ENCODE measurements at places on chromosomes 5 and 9.
A peak's percentile ranks its signal among the peaks of the same experiment; 100 is the strongest.

GRCh38 chr9:123952641-123953495 lies 22.9 kb upstream of the DENND1A start:
- no peak for DNase-seq

DNA sequence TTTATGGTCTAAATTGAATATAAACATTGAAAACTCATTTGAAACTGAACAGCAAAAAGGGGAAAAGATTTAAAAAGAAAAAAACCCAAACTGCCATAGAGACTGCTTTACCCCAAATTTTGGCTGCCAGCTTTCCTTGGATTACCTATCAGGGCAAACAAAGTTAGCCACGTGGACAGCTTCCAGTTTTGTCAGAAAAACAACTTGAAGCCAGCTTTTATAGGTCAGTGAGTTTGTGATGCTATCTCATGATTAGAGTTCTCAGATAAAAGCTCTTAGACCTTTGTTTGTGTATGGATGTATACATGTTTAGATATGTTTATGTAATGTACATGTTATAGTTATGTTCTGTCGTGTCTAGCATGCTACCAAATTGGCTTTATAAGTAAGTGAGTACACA lies 16.1 kb downstream of the FBP2 start:
- no peak for DNase-seq

- no peak for DNase-seq
Observed at GRCh38 chr9:87556821-87557220, 59.2 kb downstream of the DAPK1 start.

DNA sequence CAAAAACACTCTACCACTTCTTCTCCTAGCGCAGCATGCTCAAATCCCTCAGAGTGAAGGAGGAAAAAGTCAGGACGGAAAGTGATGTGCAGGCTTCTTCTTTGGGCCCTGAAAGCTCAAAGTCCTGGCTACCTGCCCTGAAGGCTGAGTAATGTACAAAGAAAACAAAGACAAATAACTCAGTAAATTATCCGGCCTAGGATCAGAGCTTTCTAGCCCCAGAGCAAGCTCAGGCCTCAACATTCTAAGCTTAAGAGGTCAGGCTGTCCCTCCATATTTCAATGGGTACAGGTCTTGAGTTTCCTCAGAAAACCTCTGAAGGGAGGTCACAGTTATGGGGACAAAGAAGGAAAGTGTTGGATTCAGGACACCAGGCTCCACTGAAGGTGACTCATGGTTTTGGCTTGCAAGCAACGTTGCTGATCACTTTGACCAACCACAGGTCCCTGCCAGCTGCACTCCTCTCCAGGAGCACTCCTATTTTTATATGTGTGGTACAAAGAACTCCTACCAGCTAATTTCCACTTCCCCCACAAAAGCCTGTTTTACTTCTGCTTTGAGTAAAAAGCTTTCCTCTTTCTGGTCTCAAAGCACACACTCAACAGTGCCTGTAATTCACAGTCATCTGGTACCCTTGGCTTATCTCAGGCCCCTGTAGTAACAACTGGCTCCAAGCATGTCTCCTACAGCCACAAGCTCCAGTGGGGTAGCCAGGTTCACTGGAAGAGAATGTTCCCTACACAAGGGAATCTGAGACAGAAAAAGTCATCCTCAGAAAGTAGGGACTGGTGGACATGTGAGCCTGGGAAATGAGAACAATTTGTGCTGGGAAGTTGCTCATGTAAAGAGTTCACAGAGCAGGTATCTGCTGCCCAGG lies 115.7 kb downstream of the UGCG start:
- DNase-seq: no peak

GRCh38 chr9:121503444-121503843 lies 3.8 kb upstream of the GGTA1 start:
- DNase-seq: no peak

GRCh38 chr9:72305102-72305546 lies 59.9 kb downstream of the ZFAND5 start:
- no peak for DNase-seq

DNA sequence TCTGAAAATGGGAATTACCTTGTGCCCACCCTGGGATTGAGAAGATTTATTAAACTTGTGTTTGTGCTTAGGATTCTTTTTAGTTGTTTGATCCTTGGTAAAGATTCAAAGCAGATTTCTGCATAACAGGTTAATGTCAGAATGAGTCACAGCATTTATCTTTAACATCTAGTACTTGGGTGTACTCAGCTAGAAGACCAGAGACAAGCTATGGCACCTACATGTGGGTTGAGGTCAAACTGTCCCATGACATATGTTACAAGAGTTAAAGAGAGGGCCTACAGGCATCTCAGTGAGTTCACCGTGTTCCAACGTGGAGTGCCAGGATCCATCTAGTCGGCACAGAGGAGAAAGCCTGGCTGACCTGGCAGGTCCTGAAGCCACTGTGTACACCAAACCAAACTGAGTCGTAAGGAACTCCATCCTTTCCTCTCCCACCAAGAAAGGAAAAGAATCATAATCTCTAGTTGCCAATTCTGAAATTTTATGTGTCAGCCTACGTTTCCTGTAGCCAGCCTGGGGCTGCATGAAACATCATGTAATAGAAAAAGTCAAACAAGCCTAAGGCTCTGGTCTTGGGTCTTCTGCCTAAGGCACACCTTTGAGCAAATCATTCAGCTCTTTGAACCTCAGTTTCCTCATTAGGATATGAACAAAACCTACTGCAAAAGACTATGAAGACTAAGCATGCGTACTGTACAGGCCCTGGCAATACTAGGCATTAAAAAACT lies 73.7 kb downstream of the RCL1 start:
- DNase-seq: no peak

DNA sequence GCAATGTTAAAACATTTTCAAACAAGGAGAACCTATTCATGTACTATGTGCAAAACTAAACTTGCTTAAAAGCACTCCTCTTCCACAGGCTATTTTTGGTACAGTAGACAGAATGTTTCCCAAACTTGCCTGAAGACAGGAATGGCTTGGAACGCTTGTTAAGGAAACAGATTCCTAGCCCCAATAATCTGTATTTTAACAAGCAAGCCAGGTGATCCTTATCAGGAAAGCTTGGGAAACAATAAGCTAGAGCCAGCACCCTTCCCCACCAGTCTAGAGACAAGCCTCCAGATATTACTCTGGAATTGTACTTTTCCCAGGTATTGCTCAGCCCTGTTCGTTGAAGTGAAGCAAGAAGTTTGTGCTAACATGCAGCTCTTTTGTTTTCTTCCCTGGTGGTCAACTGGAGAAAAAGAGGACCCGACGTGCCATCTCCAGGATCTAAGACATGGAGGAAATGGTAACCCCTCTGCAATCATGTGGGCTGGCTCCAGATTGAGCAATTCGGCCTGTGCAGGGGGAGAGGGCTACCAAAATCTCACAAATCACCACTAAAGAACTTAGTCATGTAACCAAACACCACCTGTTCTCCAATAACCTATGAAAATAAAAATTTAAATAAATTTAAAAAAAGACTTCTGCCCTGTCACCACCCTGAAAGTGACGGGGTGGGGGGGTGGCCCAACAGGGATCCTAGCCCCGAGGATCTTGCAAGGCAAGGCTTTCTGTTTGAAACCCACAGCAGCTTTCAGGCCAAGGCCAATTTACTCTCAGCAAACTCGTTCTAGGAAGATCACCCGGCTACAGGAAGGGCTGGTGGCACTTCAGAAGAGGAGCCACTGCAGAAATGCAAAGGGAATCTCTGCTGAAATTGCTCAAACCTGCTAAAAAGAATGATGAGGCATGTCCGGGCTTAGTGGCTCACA lies 48.6 kb downstream of the SHB start:
- DNase-seq: no peak

DNA sequence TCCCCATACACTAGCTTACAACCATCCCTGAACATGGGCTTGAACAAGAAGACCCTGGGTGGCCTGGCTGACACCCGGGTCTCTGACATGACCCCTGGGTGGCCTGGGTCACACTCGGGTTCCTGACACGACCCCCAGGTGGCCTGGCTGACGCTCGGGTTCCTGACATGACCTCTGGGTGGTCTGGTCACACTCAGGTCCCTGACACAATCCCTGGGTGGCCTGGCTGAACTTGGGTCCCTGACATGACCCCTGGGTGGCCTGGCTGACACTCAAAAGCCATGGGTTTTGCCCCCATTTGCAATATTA lies 38.0 kb downstream of the PRRT1B start:
- DNase-seq: no peak

- peak; percentile 38 for DNase-seq
Observed at GRCh38 chr9:63817622-63818518, 1467.1 kb downstream of the FOXD4L5 start.
